NCI-H2029 (cell line): ENCODE measurements at places on chromosomes 2 and 18.

DNA sequence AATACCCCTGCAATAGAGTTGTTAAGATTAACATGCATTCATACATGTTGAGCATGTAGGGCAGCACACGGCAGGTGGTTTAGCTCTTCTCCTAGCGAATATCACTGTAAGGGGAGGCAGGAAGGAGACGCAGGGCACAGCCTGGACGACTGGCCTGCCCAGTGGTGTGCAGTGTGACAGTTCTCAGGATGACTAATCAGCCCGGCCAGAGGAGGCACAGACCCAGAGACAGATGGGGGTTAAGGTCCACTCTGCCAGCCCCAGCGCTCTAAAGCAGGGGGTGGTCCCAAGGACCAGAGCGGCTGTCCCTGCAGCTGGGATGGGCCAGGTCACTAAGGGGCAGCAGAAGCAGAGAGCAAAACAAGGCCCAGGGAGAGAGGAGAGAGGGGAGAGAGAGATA lies 63.7 kb downstream of the RNF152 start:
- DNase-seq: no peak

DNA sequence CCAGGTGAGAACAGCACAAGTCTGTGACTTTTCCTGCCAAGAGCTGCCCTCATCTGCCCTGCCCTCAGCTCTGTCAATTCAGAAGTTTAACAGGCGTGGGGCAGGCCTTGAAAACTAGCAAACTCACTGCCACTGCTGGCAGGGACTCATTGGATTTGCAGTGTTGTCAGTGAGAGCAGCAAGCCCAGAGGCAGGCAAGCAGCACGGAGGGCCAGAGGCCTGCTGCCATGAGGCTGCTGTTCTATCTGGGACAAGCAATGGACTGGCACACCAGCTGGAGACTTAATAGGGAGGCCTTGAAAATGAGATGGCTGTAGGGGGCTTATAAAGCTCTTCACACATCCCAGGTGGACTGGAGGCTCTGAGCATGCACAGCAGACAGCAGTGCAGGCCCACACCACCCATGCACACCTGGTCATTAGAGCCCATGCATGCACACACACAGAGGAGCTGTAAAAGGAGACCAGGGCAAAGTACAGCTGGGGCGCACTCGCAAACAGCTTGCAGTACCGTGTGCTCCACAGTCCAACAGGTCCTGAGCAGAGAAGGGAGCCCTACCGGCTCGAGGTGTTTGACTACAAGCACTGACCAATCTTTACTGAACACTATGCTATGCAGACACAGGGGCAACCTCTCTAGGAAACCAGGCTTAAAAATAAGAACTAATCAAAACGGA lies 28.7 kb downstream of the MGAT4A start:
- no peak for DNase-seq

GRCh38 chr2:23487735-23488492 lies 102.9 kb downstream of the KLHL29 start:
- DNase-seq: no peak

GRCh38 chr18:36436387-36436786 lies 138.9 kb downstream of the FHOD3 start:
- no peak for DNase-seq

DNA sequence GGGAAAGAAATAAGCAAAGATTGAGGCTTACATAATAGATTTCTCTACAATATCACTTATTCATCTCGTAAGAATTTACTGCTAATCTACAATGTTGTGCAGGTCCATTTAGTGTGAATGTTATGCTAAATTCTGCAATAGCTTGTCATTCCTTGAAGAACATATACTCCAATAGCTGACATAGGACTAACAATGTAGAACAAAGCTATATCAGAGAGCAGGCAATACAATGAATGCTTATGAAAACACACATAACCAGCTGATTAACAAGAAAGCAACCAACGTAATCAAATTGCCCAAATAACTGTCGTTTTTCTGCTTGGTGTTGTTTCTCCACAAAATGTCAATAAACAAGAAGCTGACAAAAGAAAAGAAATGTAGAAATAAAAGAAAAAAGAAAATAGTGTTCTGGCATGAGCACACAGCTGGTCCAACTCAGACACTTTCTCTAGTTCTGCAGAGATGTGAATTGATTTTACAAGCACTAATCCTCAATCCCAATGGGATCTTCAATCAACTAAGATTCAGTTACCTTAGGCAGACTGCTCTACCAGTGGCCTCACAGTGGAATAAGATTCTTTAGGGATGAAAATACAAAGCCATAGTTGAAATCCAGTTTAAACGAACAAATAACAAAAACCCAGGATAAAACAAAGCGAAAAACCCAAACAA lies 1024.7 kb upstream of the PIK3C3 start:
- DNase-seq: no peak

GRCh38 chr18:23850215-23850614 lies 161.0 kb downstream of the LAMA3 start:
- no peak for DNase-seq

- DNase-seq: no peak
These were observed 6.7 kb downstream of the TUBB6 start for GRCh38 chr18:12314591-12315305.

- DNase-seq: no peak
These were observed 50.7 kb downstream of the STRN start for GRCh38 chr2:36915627-36916026.

DNA sequence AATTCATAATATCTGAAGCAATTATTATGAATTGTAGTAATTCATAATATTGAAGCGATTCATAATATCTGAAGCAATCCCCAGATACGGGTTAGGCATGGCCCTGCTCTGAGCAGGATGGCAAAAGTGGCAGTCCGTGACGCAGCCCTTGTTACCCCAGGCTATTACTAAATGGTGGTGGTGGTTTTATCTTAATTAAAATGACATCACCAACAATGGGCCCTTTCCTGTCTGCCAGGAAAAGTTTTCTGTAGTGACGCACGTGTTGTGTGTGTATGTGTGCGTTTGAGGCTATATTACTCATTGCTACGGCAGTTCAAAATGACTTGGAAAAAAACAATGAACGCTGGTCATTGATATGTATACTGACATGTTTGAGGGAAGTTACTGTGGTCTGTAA lies 10.6 kb upstream of the MOCOS start:
- DNase-seq: no peak

- DNase-seq: no peak
These were observed 27.4 kb downstream of the UPP2 start for GRCh38 chr2:158129037-158129436.

DNA sequence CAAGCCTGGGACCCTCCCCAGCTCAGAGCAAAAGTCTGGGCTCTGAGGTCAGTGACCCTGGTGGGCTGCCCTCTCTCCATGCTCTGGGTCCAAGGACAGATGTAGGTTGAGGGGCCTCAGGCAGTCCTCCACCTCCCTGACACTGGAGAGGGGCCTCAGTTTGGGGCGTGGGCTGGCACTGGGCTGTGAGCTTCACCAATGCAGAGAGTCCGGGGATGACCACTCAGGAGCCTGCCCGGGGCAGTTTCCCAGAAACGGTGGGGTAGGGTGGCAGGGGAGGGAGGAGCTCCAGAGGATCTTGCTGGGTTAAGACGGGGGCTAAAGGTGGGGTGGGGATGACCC lies 40.5 kb upstream of the SMAD7 start:
- no peak for DNase-seq

DNA sequence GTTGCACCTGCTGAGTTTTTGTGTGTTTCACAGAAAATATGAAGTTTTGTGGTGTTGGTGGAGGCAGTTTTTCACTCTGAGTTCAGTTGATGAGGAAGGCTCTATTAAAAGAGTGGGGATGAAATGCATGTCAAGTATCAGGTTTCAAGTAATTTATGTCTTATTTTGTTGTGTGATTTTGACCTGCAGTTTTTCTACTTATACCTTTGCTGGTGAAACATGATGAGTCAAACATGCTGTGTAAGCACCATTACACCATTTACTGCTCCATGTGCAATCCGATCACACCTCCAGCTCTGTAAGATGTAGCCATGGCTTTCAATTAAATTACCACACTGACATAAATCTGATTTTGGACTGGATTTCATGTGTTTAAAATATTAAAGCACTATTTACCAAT lies 174.5 kb upstream of the ZEB2 start:
- no peak for DNase-seq

DNA sequence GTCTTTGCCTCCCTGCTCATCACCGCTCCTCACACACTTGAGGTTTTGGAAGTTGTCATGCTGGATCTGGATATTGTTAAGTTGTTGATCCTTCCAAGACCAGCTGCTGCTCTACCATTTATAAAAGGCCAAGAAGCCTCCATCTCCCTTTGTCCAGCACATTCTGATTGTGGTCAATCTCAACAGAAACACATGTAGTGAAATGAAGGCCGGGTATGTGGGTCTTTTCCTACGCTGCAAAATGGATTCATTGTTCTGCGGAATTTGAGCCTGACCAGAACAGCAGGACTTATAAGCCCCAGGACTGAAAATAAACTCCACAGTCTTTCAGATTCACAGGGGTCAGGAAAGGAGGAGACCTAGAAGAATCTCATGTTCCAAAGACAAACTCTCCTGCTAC lies 238.4 kb downstream of the CMPK2 start:
- DNase-seq: no peak

DNA sequence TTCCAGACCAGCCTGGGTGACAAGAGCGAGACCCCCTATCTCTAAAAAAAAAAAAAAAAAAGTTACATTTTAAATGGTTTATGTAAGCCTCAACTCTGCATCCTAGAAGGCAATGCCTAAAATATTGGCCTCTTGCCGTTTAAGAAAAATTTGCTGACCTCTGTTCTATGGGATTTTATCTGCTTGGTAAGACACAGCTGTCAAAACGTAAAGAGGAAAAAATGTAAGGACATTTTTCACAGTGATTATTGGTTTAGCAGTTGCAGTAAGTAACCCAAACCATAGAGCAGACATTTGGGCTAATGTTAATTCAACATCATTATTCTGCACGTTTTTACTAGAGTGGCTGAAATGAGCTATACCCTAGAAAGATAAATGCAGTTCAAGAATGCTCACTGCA lies 14.4 kb upstream of the E2F6 start:
- no peak for DNase-seq

GRCh38 chr2:48250943-48251342 lies 279.0 kb upstream of the STON1 start:
- no peak for DNase-seq

DNA sequence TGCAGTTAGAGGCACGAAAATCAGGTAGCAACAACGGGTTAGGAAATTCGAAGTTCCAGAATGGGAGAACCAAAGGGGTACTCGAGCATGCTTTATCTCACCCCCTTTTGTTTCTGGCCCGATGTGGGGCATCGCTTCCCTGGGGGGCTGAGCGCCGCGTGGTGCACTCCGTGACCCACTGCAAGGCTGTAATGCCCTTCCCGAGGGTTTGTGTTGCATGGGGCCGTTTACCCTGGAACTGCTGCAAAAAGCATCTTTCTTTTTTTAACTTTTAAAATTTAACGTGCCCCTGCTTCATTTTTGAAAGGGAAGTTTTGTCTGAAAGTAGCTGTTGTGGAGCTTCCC lies 4.8 kb downstream of the GDF7 start:
- DNase-seq: no peak

DNA sequence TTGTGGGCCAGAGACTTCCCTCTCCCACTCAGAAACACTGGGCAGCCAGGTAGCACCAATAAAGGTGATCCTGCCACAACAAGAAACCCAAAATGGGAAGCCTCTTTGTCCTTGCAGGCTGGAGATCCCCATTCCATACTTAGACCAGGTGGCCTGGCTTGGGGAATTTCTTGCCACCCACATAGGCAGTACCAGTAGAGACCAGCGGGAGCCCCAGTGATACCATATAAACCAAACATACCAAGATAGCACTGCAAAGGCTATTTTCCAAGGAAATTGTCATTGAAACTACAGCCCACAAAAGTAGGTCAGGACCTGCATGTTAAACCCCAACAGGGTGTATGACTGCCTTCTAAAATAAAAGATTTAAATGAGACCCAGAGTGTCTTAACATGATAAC lies 171.6 kb downstream of the DIS3L2 start:
- no peak for DNase-seq
